ENCODE measurements at places on chromosomes 2 and 18.

DNA sequence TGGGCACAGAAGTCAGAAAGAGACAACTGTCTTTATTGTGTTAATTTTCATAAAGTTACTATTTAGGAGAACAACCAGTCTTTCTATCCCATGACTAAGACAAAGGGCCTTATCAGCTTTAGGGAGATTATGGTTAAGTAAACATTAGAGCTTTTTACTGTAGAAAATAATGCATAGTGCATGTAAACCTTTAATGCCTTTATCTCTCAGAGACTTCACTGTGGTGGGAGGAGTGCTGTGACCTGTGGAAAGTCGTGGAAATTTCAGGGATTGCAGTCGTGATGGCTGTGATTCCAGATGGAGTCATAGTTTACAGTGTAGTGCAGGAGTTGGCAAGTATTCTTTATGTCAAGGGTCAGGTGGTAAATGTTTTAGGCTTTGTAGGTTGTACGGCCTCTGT is 15.8 kb downstream of the ZNF236 start:
- DNase-seq = no peak

DNA sequence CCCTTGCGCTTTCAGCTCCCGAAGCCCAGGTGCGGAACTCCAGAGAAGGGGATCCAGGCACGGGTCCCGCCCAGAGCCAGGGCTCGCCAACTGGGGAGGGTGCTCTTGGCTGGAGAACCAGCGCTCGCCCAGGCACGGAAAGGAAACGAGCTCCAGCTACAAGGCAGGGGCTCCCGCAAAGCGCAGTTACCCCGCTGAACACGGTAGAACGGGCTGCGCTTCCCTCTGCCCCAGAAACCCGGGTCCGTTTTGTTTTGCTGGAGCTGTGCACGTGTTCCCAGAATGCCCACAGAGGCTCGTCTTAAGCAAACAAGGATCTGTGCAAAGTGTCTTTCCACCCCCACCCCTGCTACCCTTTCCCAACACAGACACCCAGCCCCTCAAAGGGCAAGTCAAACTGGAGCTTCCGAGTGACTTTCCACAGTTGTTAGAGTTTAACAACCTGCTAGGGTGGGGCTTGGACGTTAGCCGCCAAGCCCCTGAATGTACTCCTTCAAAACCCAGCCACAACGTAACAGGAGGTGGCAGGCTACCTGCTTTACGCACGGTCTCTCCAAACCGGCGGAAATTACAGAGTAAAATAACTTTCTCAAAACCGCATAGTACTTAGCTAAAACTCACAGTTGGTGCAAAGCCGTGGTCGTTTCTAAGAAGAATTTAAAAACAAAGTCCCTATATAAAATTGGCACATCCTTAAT is 775 bp downstream of the RNF125 start:
- DNase-seq = peak; percentile 59

- no peak for DNase-seq
These were observed 2.8 kb upstream of the OTOS start for GRCh38 chr2:240143276-240143675.

DNA sequence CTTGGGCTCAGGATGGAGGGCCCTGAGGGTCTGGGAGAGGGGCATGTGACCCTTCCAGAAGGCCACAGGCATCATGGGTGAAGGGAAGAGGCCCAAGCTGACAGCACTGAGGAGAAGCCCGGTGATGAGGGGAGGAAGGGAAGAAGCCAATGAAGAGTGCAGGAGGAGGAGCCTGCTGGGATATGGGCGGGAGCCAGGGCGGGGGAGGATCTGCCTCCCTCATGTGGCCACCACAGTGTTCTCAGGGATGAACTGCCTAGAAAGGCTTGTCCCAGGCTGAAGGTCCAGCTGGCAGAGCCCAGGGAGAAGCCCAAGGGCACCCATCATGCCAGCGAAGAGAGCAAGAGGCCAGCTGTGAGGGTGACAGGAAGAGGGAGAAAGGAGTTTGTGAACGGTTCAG is 24.6 kb upstream of the PLB1 start:
- DNase-seq = no peak

- no peak for DNase-seq
These were observed 182.3 kb downstream of the LOXHD1 start for GRCh38 chr18:46474487-46475389.

GRCh38 chr2:234335661-234336228 is 161.1 kb downstream of the ARL4C start:
- DNase-seq = peak; percentile 36

DNA sequence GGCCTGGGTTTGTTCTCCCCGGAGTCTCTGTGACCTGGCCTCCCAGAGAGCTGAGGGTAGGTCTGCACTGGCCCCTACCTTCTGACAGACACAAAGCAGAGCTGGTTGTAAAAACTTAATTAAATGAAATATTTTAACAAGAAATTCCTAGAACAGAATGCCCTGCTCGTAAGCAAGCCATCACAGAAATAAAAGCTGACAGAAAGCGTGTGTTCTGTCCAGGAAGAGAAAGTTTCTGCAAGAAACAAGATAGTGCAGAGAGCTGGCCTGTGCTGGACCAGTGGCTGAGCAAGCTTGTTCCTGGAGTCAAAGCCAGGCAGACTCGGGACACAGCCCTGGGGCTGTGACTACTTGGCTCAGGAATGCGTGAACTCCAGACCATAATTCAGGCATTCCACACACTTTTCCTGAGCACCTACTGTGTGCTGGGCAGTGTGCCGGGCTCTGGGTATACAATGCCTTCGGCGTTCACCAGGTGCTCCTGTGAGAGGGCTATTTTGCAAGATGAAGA is 51.6 kb downstream of the APOB start:
- no peak for DNase-seq

- no peak for DNase-seq
These were observed 2.7 kb upstream of the LCT start for GRCh38 chr2:135839713-135840112.

DNA sequence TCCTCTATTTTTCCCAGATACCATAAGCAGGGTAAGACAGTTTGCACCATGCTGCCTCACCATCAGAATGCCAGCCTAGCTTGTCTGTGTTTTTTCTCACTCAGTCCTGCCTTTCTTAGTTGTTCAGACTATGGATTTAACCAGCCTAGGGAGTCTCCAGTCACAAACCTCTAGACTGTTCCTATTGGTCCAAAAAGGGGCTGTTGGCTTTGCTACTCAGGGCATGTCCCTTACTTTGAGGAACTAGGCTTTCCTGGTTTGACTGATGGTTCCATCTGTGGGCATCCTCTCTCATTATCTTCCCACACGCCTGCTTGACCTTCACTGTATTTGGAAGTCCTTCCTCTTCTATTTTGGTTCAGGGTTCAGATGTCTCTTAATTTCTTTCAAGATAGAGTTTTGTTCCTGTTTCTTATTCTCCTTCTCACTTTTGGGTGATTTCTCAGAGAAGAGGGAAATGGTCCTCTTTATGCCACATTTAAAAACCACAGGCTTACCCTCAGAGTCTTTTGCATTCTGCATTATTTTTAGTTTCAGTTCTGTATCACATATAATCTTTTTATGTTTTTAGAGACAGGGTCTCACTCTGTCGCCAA is 31.3 kb upstream of the TMEM131 start:
- no peak for DNase-seq

- DNase-seq = no peak
These were observed 32.5 kb upstream of the FOSL2 start for GRCh38 chr2:28360058-28360717.

GRCh38 chr2:105926960-105927678 is 182.4 kb downstream of the NCK2 start:
- DNase-seq = peak; percentile 57

- DNase-seq = no peak
These were observed 55.2 kb upstream of the STON1 start for GRCh38 chr2:48474574-48475298.

DNA sequence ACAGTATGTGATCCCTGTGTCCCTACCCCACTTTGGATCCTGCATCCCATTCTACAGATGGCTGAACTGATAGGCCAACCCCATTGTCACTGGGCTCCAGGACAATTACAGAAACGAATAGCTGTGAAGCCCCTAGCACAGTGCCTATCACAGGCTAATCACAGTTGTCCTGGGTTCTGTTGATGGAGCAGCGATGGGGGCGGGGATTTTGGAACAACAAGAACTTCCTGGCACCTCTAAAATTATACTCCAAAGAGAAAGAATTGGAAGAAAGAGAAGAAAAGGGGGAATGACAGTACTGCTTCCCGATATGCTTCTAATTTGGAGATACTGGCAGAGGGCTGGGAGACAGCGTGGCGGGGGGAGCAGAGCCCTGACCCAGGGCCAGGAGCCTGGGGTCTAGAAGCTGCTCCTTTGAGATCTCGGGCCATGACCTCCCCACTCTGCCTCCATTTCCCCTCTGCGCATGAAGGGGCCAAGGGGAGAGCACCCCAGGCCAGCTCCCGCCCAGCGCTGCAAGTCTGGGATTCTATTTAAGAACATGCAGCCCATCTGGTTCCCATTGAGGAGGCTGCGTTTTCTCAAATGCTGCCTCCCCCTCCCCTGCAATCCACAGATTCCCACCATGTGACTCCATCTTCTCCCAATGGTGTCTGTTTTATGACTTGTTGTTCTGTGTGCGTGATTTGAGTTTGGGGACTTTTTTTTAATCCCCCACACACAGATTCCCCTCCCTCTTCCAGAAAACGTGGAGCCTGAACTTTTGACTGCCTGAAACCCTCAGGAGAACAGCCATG is 202.7 kb downstream of the CYP26B1 start:
- no peak for DNase-seq

- no peak for DNase-seq
These were observed 8.8 kb downstream of the PLCL1 start for GRCh38 chr2:197813093-197813787.

GRCh38 chr2:182868054-182868796 is 1.8 kb upstream of the FRZB start:
- no peak for DNase-seq

DNA sequence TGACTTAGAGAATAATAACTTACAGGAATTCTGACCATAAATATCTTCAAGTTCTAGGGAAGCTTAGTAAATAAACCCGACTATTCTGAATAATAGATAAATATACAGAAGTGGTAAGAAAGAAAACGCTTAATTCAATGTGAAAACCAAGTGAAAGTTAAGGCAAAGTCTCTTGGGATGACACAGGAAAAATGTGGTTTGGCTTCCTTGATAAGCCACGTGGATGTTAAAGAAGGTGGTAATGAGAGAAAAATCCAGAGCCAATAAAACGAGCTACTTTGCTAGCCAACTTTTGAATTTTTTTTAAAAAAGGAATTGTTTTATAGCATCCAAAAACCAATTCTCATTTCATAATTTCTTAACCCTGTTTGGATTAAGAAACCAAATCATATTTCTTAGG is 166.2 kb upstream of the VRK2 start:
- no peak for DNase-seq

- no peak for DNase-seq
These were observed 226.3 kb downstream of the ATAD2B start for GRCh38 chr2:23700627-23701026.

DNA sequence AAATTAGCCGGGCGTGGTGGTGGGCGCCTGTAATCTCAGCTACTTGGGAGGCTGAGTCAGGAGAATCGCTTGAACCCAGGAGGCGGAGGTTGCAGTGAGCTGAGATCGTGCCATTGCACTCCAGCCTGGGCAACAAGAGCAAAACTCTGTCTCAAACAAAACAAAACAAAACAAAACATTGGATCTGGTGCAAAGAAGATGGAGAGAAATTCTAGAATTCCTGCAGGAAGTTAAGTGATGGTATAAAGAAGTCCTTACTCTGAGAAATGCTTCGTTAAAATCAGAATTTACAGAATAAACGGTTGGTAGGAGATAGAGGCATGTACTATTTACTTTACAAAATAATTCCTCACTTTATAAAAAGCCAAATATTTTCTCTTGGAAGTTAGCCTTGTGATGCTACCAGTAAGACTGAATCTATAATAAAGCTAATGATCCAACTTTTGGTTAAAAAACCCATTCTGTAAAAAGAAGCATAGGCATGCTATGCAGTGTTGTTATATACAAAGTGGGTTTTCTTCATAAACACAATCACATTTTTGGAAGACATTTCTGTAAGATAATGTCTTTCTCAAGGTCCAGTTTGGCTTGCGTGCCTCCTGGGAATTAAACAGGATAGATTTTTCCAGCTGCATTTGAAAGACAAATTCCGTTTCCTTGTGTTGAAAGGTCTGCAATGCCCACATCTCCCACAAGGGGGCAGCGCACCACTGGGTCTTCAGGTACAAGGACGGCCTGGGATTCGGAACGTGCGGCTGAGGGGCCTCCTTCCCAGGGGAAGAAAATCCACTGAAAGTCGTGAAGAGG is 35.6 kb upstream of the PNO1 start:
- peak; percentile 80 for DNase-seq

GRCh38 chr2:173124441-173124840 is 48.8 kb downstream of the MAP3K20 start:
- no peak for DNase-seq

DNA sequence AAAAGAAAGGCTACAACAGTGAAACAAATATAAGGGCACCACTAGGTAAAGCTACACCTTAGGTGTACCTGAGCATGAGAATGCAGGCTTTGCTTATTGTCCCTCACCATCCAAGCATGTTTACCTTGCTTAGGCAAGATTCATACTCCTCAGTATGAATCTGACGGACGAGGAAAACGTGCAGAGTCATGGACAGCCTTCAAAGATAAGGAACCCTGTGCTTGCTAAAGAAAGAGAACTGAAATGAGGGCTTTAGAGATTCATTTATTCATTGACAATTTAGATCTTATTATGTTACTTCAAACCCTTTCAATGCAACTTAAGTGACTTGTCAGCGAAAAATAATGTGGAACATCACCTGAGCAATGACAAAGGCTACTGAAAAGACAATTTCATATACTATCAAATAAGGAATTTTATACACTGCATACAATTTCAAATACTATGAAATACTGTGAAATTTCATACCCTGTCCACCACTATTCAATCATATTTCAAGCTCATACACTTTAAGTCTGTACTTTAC is 21.7 kb downstream of the CLASP1 start:
- no peak for DNase-seq

- DNase-seq = no peak
These were observed 155.3 kb downstream of the TFCP2L1 start for GRCh38 chr2:121129692-121130091.

- DNase-seq = no peak
These were observed 189.0 kb upstream of the HDAC4 start for GRCh38 chr2:239589833-239590232.

DNA sequence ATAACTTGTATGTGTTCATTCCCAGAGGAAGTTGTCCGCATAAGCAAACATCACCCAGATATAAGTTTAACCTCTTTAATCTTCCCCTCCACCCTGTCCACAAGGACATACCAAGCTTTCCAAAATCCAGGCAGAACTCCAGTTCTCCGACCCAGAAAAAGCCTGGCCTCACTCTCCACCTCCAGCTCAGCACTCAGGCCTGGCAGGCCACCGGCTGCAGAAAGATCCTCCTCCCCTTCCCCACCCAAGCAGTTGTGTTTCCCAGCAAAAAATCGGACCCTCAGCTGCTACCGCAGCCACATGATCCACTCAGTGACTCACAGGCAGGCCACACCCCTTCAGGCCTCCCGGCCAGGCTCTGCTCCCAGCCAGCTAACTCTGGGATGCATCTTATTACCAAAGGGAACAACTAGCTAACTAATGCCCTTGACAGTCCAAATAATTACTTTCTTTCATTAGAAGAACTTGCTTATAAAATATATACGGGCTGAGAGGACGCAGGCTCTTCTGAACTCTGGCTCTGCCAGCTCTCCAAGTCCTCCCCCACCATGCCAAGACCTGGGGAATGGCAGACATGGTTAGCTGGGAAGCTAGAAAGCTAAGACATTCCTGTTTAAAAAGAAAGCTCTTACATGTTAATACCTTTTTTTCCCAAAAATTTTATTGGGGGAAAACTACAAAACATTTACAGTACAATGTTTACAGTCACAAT is 4.5 kb downstream of the ZFP36L2 start:
- peak; percentile 44 for DNase-seq
